ENCODE measurements at places on chromosomes 2 and 18. TPM values are rescaled to one million over a fixed set of nuclear protein-coding genes. Genes with fewer than 3 reads are reported as not detected.

DNA sequence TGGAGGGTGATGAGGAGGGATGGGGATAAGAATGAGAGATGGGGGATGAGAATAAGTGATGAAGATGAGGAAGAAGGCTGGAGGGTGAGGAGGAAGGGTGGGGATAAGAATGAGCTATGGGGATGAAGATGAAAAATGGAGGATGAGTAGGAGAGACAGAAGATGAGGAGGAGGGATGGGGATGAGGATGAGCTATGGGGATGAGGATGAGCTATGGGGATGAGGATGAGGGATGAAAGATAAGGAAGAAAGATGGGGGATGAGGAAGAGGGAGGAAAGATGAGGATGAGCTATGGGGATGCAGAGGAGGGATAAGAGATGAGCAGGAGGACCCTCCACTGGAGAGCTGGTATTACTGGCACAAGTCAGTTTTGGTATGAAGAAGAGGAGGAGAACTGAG, 231.5 kb downstream of the NAPG start:
- no peaks in the 10 kb centered on the region for H3K4me1 ChIP-seq
- no peak overlapping the region for H3K4me3 ChIP-seq
- no peak for DNase-seq
- H3K36me3 ChIP-seq: no peaks in the 10 kb centered on the region

GRCh38 chr18:8328126-8328525, 281.1 kb upstream of the RAB12 start:
- no peaks in the 10 kb centered on the region for H3K36me3 ChIP-seq
- H3K4me3 ChIP-seq: no peak overlapping the region
- H3K27me3 ChIP-seq: no peaks in the 10 kb centered on the region
- H3K27ac ChIP-seq: no peak overlapping the region
- no peak for DNase-seq
- no peaks in the 10 kb centered on the region for H3K4me1 ChIP-seq

DNA sequence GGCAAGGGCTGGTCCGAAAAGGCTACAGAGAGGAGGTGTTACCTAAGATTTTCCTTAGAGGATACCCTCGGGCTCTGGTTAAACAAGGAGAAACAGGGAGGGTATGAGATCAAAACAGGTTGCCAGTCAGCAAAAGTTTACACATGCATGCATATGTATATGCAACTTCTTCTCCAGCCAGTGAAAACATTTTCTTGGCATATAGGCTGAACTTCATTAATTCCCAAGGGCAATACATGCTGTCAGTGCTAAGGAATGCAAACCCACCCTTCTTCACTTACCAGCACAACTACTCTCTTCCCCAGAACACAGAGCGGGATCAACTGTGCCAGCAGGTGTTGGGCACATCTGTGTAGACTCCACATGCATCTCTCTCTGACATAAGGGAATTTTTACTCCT, 176.0 kb downstream of the GFPT1 start:
- no peak for DNase-seq
- no peak overlapping the region for H3K27ac ChIP-seq
- H3K4me1 ChIP-seq: no peaks in the 10 kb centered on the region
- no peaks in the 10 kb centered on the region for H3K36me3 ChIP-seq
- no peak overlapping the region for H3K4me3 ChIP-seq
- peaks cover 2% of the 10 kb centered on the region for H3K27me3 ChIP-seq

DNA sequence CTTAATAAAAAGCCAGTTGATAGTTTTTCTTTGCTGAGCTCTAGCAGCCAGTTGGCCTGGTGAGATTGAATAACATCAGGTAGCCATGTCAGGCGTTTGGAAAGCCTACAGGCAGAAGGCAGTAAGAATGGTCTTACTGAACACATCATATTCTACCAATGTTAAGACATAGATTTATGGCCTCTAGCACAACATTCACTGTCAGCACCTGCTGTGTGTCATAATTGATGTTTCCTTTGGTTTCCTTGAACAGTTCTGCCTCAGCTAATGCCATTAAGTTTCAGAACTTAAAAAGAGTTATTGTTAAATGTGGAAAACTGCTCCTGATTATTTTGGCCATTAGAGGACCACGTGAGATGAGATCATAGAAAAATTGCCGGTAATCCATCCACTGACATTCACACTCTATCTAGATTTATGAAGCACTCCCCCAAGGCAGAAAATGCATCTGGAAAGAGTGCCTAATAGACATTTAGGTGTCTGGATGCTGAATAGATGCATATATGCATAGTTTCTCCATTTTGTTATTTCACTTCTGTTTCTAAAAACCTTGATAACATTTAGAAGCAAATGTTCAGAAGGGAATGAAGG, 434.7 kb downstream of the PTPRM start:
- no peaks in the 10 kb centered on the region for H3K36me3 ChIP-seq
- H3K27ac ChIP-seq: no peak overlapping the region
- DNase-seq: no peak
- no peaks in the 10 kb centered on the region for H3K4me1 ChIP-seq

- H3K4me3 ChIP-seq: no peak overlapping the region
- H3K27me3 ChIP-seq: no peaks in the 10 kb centered on the region
- H3K27ac ChIP-seq: no peak overlapping the region
- H3K4me1 ChIP-seq: no peaks in the 10 kb centered on the region
- no peaks in the 10 kb centered on the region for H3K36me3 ChIP-seq
Measured at GRCh38 chr18:8828798-8829197, 123.4 kb downstream of the MTCL1 start.

- no peaks in the 10 kb centered on the region for H3K4me1 ChIP-seq
- H3K27me3 ChIP-seq: peaks cover 44% of the 10 kb centered on the region
- H3K4me3 ChIP-seq: no peak overlapping the region
- H3K27ac ChIP-seq: no peak overlapping the region
- DNase-seq: no peak
Measured at GRCh38 chr2:38178556-38179419, 102.8 kb upstream of the CYP1B1 start.

DNA sequence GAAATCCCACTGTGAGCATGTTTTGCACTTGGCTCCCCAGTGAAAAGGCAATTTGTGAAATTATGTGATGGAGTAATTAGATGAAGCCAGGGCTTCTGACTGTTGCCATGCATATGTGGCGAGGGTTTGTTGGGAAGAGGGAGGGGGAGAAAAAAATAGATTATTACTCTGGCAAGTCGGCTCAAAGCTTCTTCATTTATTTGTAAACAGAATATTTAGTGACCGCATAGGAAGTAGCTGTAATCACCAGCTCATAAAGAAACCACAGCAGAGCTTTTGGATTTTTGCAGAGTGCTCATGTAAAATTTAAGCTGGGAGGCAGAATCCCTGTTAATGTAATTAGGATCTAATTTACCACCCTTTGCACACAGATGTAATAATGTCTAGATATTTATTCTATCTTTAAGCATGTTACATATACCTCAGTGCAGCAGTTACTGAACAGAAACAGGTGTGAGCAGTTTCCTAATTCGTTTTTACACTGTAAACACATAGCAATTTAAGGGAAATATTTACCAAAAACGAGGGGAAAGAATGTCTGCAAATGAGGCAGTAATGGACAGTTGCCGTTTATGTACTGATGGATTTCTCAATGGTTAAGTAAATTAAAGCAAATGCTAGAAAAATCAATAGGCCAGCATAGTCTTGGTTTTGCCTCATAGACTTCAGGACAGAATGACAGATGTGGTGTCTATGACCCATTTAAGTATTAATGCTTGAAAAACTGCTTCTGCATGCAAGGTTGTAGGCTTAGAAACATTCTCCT, 87.9 kb downstream of the MEIS1 start:
- no peak for DNase-seq
- no peak overlapping the region for H3K27ac ChIP-seq
- H3K4me1 ChIP-seq: no peaks in the 10 kb centered on the region
- H3K4me3 ChIP-seq: no peak overlapping the region

The NPAS2 gene
- total RNA-seq: 5.6 TPM

The C2orf80 gene
- total RNA-seq: not detected

The PROKR1 gene
- not detected for total RNA-seq

- no peak for DNase-seq
- no peak overlapping the region for H3K27ac ChIP-seq
- H3K27me3 ChIP-seq: peaks cover 2% of the 10 kb centered on the region
- H3K36me3 ChIP-seq: no peaks in the 10 kb centered on the region
Measured at GRCh38 chr2:17583166-17583565, 42.7 kb downstream of the VSNL1 start.

- peaks cover 86% of the 10 kb centered on the region for H3K36me3 ChIP-seq
- peak overlapping the region; percentile 16 for H3K4me3 ChIP-seq
- H3K4me1 ChIP-seq: peaks cover 96% of the 10 kb centered on the region
- H3K27me3 ChIP-seq: no peaks in the 10 kb centered on the region
- peak; percentile 31 for DNase-seq
Measured at GRCh38 chr18:77099485-77100370, 32.9 kb downstream of the MBP start.

The GNLY gene
- 72.9 TPM for total RNA-seq

- peaks cover 15% of the 10 kb centered on the region for H3K27me3 ChIP-seq
- peaks cover 7% of the 10 kb centered on the region for H3K36me3 ChIP-seq
- no peak for DNase-seq
- no peak overlapping the region for H3K27ac ChIP-seq
Measured at GRCh38 chr2:197908990-197909776, 104.8 kb downstream of the PLCL1 start.

GRCh38 chr2:10316336-10316735, 13.6 kb downstream of the HPCAL1 start:
- no peak for DNase-seq
- no peak overlapping the region for H3K27ac ChIP-seq
- peaks cover 10% of the 10 kb centered on the region for H3K36me3 ChIP-seq

The ACADL gene
- not detected for total RNA-seq

DNA sequence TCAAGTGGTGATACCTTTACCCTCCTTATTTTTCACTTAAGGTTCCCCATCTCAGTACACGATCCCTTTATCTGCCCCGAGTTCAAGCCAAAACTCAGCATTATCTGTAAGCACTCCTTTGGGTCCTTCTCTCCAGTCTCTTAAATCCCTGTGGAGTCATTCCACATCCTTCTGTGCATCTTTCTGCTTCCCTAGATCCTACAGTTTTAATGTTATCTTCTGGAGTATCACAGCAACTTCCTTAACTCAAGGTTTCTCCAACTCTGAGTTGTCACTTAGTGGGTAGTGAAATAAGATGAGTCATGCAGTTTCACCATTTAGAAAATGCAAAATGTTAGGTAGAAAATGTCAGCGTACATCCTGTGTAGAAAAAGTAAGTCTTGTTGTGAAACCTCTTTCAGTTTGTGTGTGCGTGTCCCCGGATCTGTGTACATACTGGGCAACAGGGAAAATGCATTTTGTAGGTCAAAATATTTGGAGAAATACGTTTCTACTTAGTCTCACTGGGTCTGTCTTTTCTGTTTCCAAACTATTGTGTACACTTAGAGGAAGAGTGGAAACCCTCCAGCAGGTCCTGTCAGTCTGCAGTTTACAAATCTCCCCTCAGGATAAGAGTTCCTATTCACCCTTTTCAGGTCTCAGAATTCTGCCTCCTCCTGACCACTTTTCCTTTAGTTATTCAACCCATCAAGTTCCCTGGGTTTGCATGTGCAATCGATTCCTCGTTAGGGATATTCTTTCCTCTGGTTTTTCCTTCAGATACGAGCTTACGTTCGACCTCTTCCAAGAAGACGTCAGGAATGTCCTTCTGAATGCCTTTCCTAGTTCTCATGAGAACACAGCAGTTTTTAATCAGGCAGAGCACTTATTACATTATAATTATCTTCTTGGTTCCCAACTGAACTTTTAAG, 154.8 kb downstream of the TGIF1 start:
- H3K27ac ChIP-seq: no peak overlapping the region
- peaks cover 30% of the 10 kb centered on the region for H3K4me1 ChIP-seq
- no peaks in the 10 kb centered on the region for H3K27me3 ChIP-seq
- DNase-seq: peak; percentile 50
- peaks cover 2% of the 10 kb centered on the region for H3K36me3 ChIP-seq
- H3K4me3 ChIP-seq: no peak overlapping the region

- peaks cover 64% of the 10 kb centered on the region for H3K4me1 ChIP-seq
- DNase-seq: no peak
- peaks cover 21% of the 10 kb centered on the region for H3K36me3 ChIP-seq
- H3K27me3 ChIP-seq: no peaks in the 10 kb centered on the region
- peak overlapping the region; percentile 68 for H3K27ac ChIP-seq
Measured at GRCh38 chr18:75215663-75216062, 5.1 kb downstream of the TSHZ1 start.

GRCh38 chr2:18603854-18604530, 14.6 kb upstream of the NT5C1B start:
- no peak overlapping the region for H3K27ac ChIP-seq
- H3K4me3 ChIP-seq: no peak overlapping the region
- H3K36me3 ChIP-seq: peaks cover 1% of the 10 kb centered on the region
- no peaks in the 10 kb centered on the region for H3K27me3 ChIP-seq
- no peak for DNase-seq
- peaks cover 5% of the 10 kb centered on the region for H3K4me1 ChIP-seq

GRCh38 chr2:64023485-64024258, 4.4 kb upstream of the VPS54 start:
- H3K36me3 ChIP-seq: peaks cover 8% of the 10 kb centered on the region
- H3K4me1 ChIP-seq: peaks cover 44% of the 10 kb centered on the region
- H3K4me3 ChIP-seq: no peak overlapping the region
- H3K27ac ChIP-seq: no peak overlapping the region
- no peaks in the 10 kb centered on the region for H3K27me3 ChIP-seq
- DNase-seq: no peak

All from activated CD4-positive, alpha-beta T cell treated with anti-CD3 and anti-CD28 coated beads, Interleukin-2, amount 10 ng/mL, durations not matched to agents 7 days and 5 days (primary cell).